ACHN (cell line): ENCODE measurements at places on chromosomes 12 and 14.

- no peak for DNase-seq
Measured at GRCh38 chr12:123041042-123041531, 60.6 kb downstream of the ARL6IP4 start.

DNA sequence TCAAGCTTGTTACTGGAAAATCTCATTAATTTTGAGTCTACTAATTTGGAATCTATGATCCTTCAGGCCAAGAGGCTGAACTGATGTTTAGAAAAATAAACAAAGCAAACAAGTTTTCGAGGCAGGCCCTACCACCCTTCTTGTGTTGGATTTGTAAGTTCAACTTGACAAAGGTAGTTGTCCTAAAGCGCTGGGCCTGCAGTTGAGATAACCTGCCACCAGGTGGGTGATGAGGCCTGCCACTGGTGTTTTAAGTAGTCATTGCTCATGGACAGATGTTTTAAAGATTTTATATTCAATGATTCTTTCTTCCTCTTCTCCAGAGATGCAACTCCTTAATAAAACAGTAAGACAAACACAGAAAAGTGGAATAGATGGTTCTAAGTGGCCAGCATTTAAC, 19.4 kb downstream of the ACVRL1 start:
- peak; percentile 45 for DNase-seq

DNA sequence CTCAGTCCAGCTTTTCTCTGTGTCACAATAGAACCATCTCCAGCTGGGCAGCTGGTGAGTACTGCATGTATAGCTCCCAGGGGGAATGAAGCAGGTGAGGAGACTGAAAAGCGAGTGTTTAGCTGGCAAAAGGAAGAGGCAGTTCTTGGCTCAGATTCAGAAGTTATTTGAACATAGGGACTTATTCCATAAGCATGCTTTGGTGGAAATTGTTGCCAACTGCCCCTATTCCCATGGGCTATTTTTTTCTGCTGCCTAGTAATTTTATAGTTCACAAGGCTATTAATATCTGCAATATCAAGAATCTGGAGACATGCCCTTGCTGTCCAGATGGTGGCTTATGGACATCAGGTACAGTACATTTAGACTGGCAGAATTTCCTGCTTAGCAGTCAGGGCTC, 1112.7 kb downstream of the LRFN5 start:
- no peak for DNase-seq

GRCh38 chr12:75707983-75708382, 196.6 kb upstream of the KRR1 start:
- no peak for DNase-seq

DNA sequence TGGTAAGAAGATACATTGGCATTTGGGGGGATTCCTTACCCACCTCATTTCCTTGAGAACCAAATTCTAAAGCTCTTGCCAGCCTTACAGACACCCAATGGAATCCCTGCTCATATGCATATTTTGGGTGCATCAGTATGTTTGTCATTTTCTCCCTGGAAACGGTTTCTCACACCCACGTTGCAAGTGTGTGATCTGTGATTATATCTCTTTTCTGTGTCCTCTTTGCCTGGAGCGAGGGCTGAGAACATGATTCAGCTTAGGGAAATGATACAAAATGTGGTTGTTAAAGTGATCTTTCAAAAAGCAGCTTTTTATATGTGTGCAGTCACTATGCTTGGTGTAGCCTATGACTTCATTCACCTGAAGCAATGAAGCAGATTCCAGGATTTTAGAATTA, 52.0 kb downstream of the KCNMB4 start:
- no peak for DNase-seq

- no peak for DNase-seq
Measured at GRCh38 chr12:3775385-3776035, 22.6 kb upstream of the CRACR2A start.

GRCh38 chr14:93014058-93015023, 91.4 kb downstream of the CHGA start:
- no peak for DNase-seq

DNA sequence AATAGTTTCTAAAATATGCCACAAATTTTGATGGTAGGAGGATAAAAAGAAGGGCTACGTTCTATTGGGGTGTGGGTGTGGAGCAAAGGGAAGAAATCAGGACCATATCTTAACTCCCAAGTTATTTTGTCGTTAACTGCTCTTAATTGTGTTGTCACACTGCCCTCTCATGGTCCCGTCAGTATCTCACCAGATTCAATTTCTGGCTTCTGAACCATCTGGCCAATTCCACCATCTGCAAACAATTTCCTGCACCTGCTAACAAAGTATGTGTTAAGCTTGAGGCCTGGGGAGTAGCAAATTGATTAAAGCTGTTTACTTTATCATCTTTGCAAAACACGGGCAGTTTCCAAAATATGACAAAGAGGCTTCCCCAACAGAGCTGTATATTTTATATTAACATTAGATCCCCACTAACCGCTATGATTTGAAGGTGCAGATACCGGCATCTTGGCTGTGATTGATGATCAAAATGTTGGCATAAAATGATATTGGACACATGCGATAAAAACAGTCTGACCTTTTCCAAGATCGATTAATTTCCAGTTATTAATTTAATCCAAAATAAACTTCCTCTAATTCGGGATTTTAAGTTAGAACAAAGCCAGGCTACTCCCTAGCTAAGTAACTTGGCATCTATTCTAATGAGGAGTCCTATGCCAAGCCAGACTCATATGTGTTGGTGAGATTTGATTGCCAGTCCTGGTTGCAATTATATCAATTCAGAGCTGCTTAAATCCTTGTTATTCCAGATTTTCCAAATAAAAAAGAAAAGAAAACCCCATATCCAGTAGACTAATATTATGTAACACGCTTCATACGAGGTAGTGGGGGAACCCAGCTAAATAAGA, 6.9 kb upstream of the DNM1L start:
- peak; percentile 71 for DNase-seq

- peak; percentile 19 for DNase-seq
Measured at GRCh38 chr14:91059576-91060350, 678 bp downstream of the RPS6KA5 start.

DNA sequence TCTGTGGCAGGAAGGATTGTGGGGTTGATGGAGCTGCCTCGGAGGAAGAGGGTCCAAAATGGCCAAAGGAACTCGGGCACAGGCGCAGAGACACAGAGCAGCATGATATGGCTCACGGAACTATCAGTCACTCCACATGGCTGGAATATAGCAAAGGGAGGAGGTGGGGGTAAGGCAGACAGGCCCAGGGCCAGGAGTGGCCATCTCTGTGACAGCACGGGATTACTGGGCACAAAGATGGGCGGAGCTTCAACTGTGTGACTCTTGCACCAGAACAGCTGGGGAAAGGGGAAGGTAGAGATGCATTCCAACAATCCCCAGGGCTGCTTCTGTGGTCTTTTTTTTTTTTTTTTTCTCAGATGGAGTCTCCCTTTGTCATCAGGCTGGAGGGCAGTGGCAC, 24.8 kb upstream of the EML1 start:
- DNase-seq, result no peak

GRCh38 chr12:40970320-40970907, 217.7 kb upstream of the PDZRN4 start:
- peak; percentile 42 for DNase-seq

DNA sequence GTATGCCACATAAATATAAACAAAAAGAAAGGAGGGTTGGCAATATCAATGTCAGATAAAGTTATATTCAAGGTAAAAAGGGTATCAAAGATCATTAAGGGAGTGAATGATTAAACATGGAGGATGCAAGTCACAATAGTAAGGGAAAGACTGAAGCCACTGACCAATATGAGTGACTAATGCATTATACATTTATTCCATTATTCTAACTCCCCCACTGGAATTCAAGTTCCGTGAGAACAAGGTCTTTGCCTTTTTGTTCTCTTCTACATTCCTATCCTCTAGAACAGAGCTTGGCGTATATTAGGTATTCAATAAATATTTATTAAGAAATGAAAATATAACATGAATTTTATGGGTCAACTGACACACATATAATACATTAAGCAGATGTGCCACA, 30.7 kb downstream of the MAP4K5 start:
- DNase-seq, result peak; percentile 78

- DNase-seq, result no peak
Measured at GRCh38 chr14:104161602-104162367, 23.4 kb downstream of the KIF26A start.

DNA sequence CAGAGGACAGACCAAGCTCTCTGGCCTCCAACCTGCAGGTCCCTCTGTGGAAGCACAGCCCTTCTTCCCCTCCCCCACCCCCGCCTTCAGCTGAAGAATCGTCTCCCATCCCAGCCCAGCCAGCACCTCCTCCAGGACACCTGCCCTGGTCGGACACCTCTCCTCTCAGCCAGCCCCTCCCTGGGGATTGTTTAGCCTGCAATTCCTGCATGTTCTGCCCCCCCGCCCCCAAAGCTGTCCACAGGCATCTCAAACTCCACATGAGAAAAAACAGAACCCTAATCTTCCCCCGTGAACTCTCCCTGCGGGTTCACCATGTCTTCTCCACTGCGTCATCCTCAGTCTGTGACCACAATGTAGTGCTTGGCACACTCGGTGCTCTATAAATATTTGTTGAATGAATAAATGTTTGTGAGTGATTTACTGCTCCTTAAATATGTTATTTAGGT, 24.1 kb downstream of the PRIMA1 start:
- no peak for DNase-seq

DNA sequence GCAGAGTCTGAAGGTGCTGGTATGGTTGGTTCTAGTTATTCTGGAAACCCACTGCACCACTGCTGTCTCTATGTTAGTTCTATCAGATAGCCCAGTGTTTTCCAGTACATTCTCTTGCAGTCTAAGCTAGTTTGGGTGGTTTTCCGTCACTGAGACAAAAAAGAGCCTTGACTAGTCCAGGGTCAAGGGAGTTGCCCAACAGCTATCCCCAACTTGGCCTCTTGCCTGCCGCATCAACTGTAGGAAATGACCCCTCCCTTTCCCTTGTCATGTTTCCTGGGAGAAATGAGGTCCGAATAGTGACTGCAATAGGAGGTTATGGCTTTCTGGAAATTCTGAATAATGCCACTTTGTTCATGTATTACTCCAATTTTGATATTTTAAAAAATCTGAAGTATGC, 160.4 kb downstream of the EFCAB11 start:
- DNase-seq, result no peak

DNA sequence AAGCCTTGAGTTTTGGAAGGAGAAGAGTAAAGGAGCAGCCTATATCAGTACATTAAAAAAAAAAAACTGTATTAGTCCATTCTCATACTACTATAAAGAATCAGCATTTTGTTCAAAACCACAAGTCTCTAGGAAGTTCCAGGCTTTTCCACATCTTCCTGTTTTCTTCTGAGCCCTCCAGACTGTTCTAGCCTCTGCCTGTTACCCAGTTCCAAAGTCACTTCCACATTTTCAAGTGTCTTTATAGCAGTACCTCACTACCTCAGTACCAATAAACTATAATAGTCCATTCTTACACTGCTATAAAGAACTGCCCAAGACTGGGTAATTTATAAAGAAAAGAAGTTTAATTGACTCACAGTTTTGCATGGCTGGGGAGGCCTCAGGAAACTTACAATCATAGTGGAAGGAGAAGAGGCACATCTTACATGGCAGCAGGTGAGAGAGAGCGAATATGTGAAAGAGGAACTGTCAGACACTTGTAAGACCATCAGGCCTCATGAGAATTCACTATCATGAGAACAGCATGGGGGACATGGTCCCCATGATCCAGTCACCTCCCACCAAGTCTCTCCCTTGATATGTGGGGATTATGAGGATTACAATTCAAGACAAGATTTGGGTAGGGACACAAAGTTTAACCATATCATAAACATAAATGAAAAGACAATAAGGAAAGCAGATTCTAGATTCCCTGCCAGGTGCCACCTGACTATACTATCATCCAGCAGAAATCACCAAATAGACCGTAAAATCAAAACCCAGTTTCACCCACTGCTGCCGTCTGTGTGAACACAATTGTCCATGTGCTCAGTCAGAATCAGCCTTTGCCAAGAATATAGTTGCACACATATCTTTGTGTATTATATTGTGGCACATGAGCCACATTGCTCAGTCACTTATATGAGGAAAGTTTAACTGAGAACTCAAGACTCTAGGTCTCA, 27.8 kb downstream of the TOGARAM1 start:
- DNase-seq, result no peak

GRCh38 chr12:6613776-6614512, 6.8 kb upstream of the CHD4 start:
- DNase-seq, result peak; percentile 86

DNA sequence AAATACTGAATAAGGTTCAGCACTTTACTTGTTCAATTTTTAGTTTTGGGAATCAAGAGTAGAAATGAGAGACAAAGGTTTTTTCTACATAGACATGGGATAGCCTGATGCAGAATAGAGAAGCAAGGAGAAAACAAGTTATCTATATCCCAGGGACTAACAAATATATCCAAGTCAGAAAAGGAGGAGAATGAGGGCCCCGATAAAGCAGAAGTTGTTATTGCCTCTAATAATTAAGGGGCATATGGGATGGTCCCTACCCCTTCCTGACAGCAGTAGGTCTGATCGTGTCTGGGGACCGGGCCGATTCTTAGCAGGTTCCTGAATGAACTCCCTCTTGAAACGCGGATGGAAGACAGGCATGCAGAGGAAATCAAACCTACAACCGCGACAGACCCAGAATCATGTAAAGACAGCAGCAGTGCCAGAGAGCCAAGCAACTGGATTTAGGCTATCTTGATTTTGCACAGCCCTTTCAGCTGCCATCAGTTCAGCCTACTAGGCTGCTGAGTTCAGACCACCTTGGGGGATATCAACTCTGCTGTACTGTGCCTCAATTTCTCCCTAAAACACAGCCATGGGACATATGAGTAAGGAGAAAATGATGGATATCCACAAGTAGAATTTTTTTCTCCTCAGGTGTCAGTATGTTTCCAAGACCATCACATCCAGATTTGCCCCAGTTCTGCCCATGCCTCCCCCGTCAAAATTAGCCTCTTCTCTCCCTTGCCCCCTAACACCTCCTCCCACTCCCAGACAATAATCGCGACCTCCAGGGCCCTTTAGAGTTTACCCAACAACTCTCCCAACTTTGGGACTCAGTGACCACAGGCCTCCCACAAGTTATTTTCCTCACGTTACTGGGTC, 706 bp downstream of the PRMT5 start:
- no peak for DNase-seq

DNA sequence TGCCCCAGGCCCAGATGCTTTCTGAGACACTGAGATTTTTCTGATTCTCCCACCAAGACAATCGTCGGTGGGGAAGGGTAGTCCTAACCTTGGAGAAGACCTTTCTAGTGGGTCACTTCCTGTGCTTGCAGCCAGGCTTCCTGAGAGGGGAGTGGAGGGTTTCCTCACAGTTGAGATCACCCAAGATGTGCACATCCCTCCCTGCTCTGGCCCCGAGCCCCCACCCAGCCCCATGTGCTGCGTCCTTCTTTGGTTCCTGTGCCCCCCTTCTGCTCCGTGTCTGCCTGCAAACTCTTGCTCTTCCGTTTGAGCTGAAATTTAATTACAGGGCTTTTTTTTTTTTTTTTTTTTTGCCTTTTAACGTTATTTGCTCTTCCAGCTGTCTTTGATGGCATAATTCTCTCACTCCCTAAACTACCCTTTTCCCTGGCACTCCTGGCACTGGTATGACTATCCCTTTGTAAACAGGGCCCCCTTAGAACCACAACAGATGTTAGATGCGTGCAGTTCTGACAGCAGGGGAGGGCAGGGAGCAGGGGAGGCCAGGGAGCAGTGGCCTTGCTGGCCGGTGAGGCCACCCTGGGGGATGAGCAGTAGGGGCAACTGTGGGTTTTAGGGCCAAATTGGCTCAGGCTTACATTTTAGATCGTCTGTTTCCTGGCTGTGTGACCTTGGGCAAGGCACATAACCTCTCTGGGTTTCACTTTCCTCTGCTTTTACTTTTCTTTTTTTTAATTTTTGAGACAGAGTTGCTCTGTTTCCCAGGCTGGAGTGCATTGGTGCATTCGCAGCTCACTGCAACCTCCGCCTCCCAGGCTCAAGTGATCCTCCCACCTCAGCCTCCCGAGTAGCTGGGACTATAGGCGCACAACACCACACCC, 144.5 kb downstream of the PHETA1 start:
- DNase-seq, result no peak
